ENCODE measurements at places on chromosomes 13 and 19.

GRCh38 chr19:55442372-55442961 is 633 bp downstream of the SHISA7 start:
- no peak for DNase-seq

DNA sequence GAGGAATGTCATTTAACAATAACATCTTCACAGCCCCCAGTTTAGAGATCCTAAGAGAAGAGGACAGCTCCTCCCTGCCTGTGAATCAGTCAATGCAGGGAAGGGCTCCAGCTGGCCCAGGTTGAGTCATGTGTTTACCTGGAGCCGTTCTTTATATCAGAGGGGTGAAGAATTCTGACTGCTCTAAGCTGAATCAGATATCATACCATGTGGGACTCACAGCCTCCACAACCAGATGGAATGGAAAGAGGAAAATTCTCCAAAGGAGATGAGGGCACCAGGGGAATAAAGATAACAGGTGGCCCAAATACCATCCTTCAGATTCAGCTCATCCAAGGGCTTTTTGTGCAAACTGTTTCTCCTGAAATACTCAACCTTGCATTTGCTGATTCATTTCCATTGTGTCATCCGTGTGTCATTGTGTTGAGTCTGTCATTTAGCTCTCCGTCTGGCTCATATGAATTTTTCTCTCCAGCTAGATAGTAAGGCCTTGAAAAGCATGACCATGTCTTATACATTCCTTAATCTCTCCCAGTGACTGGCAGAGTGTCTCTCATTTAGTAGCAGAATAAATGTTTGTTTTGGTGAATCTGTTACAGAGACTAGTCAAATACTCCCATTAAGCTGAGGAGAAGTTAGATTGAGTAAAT is 217.9 kb downstream of the RFC3 start:
- DNase-seq = no peak

- DNase-seq = no peak
Measured at GRCh38 chr19:15290166-15290565, 42.2 kb downstream of the BRD4 start.

- no peak for DNase-seq
Measured at GRCh38 chr13:26971990-26972887, 199.4 kb downstream of the USP12 start.

DNA sequence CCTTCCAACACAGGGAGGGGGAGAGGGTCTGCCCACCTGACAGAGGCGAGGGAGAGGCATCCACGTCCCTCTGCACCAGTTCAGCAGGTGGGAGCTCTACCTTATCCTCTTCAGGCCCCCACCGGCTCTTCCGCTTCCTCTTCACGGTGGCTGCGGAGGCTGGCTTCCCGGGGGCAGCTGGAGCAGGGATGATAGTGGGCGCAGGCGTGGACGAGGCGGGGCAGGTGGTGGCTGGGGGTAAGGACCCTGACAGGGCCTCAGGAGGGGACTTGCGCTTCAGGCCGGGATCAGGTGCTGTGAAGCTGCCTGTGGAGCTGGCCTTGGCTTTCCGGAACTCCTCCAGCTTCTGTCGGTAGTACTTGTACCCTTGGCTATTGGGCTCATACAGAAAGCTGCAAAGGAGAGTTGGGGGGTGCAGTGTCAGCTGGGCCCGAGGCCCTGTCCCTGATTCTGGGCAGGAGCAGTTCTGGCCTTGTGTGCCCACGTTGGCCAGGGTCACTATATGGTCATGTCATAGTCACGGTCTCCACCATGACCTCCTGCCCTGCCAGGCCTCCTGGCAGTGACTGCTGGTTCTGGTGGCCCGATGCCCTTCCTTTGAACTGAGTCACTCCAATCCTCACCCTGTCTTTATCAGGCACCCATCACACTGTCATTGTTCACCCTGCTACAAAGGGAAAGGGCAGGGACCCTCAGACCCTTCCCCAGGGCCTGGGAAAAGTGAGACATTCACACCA is 23.2 kb downstream of the SUGP1 start:
- no peak for DNase-seq

GRCh38 chr19:10431254-10431942 is 11.1 kb downstream of the PDE4A start:
- no peak for DNase-seq

GRCh38 chr19:3368441-3368795 is 2.0 kb downstream of the NFIC start:
- DNase-seq = no peak

- DNase-seq = no peak
Measured at GRCh38 chr13:97319113-97319720, 97.1 kb downstream of the MBNL2 start.

DNA sequence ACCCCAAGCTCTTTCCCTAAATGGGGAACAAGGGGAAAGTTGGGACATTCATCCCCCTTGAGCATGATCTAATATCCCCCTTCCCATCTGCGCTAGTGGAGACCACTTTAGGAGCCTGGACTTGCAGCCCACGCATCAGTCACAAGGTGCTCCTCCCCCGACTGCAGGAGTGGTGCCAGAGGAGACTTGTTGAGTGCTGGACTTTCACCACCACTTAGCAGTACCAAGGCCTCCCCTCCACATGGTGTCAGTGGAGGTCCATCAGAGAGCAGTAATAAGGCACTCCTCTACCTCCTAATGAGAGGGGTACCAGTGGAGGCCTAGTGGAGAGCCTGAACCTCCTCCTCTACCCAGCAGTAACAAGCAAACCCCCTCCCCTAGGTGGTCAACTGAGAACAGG is 22.5 kb downstream of the CAB39L start:
- no peak for DNase-seq

- DNase-seq = peak; percentile 39
Measured at GRCh38 chr13:95644601-95645052, at the start of gene DZIP1. Gene DZIP1 (minus strand): TSS chr13:95644706. CDS start chr13:95642029, 2,677 bp downstream.

Data from GDM1 (cell line).